Muscle of arm (tissue), 14 donors: ENCODE measurements at places on chromosomes 4 and X. TPM values are rescaled to one million over a fixed set of nuclear protein-coding genes. Genes with fewer than 3 reads are reported as not detected.

ANAPC4 gene
- 22.9 TPM for polyA plus RNA-seq

SLC2A9 gene
- 3.6 TPM for polyA plus RNA-seq

GRCh38 chr4:184762100-184762499 is 28.2 kb upstream of the CENPU start:
- no peak for DNase-seq

DNA sequence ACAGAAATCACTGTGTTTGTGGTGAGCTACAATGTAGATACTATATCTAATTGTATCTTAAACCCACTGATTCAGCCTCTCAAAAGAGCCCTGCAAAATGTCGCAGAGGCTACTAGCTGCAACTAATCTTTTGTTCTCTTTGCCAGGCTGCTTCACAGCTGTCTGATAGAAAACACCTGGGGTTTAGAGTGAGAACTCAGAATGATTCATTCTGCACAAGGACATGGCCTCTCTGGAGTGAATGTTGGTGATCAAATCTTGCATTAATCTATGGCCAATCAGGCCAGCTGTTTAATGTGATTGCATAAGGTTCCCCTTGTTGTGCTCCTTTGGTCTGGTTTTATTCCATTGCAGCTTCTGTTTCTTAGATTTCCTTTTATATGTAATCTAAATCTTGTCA is 100.3 kb downstream of the EMCN start:
- no peak for DNase-seq

DNA sequence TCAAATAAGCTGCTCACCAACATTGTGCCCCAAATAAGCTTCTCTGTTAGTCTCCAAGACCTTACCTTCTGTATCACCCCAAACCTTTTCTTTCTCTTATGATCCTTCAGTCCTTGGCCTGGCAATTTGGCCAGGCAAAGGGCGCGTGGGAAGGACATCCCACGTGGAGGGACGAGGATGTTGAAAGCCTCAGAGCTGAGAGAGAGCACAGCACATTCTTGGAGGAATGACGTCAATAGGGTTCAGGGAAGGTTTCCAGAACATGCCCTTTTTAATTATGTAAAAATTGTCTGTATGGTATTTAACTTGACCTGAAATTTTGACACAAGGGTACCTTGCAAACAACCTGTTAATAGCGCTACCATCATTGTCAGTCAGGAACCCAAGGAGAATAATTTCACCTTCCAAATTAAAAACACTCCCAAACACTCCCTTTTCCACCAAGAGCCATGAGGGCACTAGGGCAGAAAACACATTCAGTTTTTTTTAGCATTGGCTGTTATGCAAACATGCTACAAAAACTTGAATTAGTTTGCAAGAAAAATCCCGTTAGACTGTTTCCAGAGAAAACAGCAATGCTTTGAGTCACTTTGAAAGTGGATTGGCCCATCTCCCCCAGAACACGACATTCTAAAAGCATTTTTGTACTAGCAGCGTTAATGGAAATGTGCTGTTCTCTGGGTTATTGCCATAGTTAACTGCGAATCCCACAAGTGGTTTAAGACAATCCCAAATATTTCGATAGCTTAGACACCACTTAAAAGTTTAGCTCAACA is 183.2 kb upstream of the PUDP start:
- DNase-seq = peak; percentile 19
